ENCODE measurements at places on chromosomes 5 and 9.

- DNase-seq: no peak
Measured at GRCh38 chr9:8382266-8382665, 582.7 kb upstream of the DMAC1 start.

- no peak for DNase-seq
Measured at GRCh38 chr5:10153808-10154537, 95.7 kb downstream of the ATPSCKMT start.

GRCh38 chr5:138229387-138229786 is 16.3 kb upstream of the CDC23 start:
- no peak for DNase-seq

DNA sequence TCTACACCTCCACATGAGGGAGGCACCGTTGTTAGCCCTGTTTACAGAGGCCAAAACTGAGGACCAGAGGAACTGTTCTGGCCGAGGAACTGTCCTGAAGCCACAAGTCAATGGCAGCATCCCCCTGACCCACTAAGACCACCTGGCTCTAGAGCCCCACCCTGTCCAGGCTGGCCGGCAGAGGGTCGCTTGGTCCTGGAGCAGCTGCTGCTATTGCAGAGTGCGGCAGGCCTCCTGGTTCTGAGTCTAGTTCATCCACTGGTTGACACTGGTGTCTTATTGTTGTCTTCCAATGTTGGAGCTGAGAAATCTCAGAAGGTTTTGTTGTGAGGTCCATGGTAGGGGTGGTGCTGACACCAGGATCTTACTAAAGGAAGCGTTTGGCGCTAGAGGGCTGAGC is 26.6 kb upstream of the ANGPTL2 start:
- DNase-seq: no peak

DNA sequence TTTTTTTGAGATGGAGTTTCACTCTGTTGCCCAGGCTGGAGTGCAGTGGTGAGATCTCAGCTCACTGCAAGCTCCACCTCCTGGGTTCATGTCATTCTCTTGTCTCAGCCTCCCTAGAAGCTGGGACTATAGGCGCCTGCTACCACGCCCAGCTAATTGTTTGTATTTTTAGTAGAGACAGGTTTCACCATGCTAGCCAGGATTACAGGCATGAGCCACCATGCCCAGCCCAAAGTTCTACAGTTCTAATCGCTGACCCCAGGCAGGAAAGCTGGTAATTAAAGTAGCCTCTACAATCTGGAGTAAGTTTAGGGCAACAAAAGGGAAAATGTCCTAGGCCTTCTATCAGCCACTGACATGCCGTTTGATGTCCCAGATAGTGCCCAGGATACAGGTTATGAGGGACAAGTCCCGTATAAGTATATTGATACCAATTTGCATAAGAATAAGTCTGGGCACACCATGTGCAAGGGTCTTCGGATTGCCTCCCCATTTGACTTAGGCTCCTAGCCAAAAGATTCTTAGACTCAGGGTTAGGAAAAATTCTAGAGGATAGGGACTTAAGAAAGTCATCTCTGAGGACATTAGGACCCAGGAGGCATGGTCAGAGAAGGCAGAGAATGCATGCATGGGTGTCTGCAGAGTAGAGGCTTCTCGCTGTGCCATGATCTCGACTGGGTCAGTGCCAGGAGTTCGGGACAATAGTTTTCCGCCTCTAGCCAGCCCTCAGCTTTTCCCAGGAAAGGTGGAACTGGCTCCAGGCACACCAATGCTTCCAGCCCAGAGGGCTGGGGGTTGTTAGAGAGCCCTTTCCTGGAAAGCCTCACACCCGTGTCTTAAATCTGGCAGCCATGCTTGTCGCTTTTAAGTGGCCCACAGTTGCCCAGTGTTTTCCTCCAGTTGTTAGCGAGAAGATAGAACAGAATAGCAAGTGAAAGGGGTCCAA is 1111.1 kb downstream of the TAF11L14 start:
- no peak for DNase-seq

All from GM13977 (cell line).